Epithelial cell of proximal tubule (primary cell): ENCODE measurements at places on chromosomes 13 and 19. TPM values are rescaled to one million over a fixed set of nuclear protein-coding genes. Genes with fewer than 3 reads are reported as not detected.

GRCh38 chr13:80955501-80955900 is 614.6 kb upstream of the SPRY2 start:
- DNase-seq: no peak

The TNFRSF19 gene
- total RNA-seq: 7.3 and 8.4 TPM in 2 replicates

DNA sequence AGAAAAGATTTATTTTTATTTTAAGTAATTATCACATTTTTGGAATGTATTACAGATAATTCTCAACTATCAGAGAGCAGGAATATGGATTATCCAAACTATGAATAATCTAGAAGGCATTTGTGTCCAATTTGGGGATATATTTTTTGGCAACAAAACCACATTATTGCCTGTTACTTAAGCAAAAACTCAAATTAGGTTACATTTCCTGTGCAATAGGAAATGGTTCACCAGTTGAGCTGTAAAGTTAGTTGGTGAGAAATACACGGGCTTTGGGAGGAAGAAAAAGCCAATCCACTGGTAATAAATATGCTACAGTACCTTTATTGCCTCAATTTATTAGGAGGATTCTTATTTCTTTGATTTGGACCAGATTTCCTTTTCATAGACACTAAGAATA is 1075.2 kb downstream of the PCDH9 start:
- DNase-seq: no peak

DNA sequence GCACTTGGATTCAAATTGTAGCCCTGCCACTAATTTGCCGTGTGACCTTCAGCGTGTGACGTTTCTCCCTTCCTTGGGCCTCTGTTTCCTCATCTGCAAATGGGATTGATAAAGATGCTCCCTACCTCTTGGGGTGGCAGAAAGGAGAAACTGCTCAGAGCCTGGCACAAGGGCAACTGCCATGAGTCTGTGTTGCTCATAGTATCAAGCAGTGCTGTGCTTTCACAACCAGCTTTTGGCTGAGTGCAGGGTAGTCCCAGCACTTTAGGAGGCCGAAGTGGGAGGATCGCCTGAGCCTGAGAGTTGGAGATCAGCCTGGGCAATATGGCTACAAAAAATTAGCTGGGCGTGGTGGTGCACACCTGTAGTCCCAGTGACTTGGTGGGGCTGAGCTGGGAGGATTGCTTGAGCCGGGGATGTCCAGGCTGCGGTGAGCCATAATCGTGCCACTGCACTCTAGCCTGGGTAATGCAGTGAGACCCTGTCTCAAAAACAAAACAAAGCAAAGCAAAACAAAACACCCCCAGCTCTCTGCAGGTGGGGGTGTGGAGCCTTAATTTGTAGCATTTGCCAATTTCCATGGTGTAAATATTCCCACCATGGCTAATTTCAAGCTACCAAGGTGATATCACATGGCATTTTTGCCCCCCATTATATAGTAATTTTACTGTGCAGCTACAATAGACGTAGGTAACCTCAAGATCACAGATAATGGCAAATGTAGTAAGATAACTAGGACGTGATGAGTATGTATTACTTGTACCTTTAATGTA is 1.6 kb upstream of the MARK4 start:
- no peak for DNase-seq

DNA sequence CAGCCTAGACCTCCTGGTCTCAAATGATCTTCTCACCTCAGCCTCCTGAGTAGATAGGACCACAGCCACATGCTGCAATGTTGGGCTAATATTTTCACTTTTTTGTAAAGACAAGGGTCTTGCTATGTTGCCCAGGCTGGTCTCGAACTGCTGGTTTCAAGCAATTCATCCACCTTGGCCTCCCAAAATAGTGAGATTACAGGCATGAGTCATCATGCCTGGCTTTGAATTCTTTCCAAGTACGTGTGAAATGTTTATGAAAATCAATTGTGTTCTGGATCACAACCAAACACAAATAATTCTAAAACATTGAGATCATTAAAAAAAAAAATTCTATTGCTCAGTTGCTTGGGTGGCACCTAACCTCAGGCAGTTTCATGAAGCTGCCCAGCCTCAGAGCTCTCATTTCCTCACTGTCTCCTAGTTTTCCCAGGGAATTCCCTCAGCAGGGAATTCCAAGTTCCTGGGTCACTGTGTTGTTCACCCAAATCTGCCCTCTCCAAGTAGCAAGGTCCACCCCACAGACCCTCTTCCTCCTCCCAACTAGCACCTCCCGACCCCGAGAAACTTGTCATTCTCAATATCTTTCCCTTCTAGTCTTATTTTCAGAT is 44.8 kb downstream of the ING1 start:
- no peak for DNase-seq

The ZNF541 gene
- total RNA-seq: not detected in 2 replicates

The FAM124A gene
- total RNA-seq: 0.63 and 1.2 TPM in 2 replicates

DNA sequence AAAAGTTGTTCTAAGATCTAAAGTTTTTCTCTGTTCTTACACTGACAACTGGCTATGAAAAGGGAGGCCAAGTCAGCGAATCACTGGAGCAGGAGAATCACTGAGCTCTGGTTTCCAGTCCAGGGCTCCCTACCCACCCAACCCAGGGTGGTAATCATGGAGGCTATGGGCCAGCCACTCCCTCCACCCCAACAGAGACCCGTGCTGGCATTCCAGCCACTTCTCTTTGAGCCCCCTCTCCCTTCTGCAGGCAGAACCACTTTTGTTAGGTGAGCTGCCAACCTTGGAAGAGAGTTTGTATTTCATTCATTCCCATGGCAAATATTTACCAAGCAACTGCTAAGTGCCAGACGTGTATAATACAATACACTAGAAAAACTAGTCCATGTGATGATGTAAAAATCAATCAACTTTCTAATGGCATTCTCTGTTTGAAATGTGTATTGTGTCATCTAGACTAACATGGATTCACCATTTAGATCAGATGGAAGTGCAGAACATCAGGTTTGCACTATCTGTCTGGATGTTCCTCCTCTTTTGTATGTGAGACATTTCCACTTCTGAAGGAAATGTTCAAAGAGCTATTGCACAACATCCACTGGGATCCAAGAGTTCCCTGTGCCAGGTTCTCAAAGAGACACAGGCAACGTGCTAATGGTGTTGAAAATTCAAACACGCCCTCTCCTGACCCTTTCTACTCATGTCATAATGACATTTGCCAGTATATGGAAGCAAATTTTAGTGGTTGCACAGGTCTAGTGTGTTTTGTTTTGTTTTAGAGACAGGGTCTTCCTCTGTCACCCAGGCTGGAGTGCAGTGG is 5.3 kb downstream of the MLNR start:
- no peak for DNase-seq

The ZNF135 gene
- total RNA-seq: 1.7 and 3.5 TPM in 2 replicates

- no peak for DNase-seq
These were observed 1137.1 kb upstream of the ATXN8OS start for GRCh38 chr13:68970532-68970931.

The SULT2A1 gene
- not detected in 2 replicates for total RNA-seq

GRCh38 chr13:113001241-113002140 is 32.5 kb downstream of the MCF2L start:
- DNase-seq: no peak

The CEACAM20 gene
- total RNA-seq: not detected in 2 replicates
